ENCODE measurements at places on chromosomes 7 and 10.

- no peak for DNase-seq
These were observed 227.0 kb downstream of the MAD1L1 start for GRCh38 chr7:2005786-2006185.

GRCh38 chr10:98100476-98100875 is 34.0 kb upstream of the R3HCC1L start:
- no peak for DNase-seq

GRCh38 chr10:76866841-76867586 is 770.6 kb downstream of the KCNMA1 start:
- no peak for DNase-seq

- DNase-seq, result no peak
These were observed 148.8 kb downstream of the CCDC3 start for GRCh38 chr10:12852687-12853086.

GRCh38 chr10:101562231-101562630 is 25.8 kb downstream of the POLL start:
- DNase-seq, result no peak

- no peak for DNase-seq
These were observed 166.3 kb upstream of the RHOBTB1 start for GRCh38 chr10:61110188-61110844.

- DNase-seq, result no peak
These were observed 123.7 kb downstream of the IMMP2L start for GRCh38 chr7:111438369-111439289.

- no peak for DNase-seq
These were observed 110.3 kb downstream of the KAT6B start for GRCh38 chr10:74936577-74937265.

- DNase-seq, result no peak
These were observed 12.5 kb upstream of the IL2RA start for GRCh38 chr10:6074489-6075301.

DNA sequence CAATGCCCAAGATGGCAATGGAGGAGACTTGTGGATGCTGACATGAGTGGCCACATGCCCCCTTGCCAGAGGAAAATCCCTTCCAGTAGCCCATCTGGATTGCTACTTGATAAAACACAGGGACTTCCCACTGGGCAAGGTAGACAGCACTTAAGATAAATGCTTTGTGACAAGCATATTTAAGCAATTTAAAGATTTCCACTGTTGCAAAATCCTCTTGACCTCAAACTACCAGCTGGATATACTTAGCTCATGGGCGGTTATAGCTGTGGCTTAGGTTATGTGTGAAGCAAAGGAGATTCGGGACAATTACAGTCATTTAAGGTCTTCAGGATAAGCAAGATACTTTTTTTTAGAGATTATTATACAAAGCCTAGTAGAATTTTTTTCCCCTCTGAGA is 238.1 kb downstream of the BMPER start:
- DNase-seq, result no peak

DNA sequence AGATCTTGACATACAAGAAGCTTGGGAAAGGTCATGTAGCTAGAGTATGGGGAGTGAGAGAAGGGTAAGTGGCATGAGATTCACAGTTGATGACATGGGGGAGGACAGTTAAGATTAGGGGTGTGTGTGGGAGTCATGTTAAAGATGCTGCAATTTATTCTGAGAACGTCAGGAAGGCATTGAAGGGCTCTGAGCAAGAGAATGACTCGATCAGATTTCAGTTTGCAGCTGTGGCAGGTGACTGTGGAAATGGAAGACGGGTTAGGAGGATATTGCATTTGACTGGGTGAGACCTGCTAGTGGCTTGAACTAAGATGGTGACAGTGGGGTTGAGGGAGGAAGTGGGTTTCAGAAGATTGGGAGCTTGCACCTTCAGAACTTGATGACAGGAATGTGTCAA is 5.6 kb downstream of the CDC123 start:
- no peak for DNase-seq

DNA sequence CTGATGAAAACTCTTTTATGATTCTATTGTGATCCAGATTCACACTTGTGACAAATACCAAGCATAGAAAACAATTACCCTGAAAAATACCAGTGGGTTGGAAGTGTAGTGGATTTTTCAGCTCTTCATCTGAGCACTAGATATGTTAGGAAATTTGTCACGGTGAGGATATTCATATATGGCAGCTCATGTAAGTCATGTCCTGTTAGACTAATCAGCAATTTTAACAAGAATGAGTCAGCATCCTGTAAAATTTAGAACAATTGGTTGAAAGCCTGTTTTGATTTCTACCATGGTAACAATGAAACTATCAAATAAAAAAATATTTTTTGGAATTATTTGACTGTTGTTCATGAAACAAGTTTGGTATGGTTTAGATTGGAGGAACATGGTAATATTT is 334.3 kb downstream of the CACNA2D1 start:
- no peak for DNase-seq

GRCh38 chr10:122249991-122250750 is 20.9 kb upstream of the BTBD16 start:
- DNase-seq, result no peak

DNA sequence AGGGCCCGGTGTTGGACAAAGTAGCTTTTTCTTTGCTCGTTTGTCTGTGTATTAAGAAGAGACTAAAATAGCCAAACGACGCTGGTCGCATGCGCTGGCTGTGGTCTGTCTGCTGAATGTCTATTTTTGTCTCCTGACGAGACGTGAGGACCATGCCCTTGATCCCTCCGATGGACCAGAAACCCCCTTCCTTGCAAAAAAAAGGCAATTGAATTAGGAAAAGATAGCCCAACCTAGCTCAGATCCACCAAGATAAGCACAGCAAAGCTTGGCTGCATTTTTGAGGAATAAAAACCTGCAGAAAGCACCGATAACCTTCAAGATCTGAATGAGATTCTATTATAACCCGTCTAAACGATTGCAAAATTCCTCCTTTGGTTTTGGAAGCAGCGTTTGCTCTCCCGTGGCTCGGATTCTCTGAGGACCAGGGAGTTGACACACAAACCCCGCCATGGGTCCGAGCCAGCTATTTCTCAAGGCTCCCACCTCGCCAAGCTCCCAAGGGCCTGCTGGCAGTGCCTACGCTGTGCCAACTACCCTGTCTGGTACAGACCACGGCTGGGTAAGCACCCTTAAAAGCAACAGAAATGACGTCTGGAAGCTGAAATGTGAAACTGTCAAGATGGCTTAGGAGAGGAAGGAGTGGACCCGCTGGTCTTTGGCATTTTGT is 17.7 kb upstream of the TTYH3 start:
- DNase-seq, result no peak

GRCh38 chr10:58334817-58335305 is at the start of gene UBE2D1:
UBE2D1 (plus strand) TSS chr10:58335006; CDS start chr10:58335202, 196 bp downstream.
- peak; percentile 44 for DNase-seq

- no peak for DNase-seq
These were observed 75.0 kb downstream of the RHOBTB1 start for GRCh38 chr10:60868946-60869345.

Data from NCI-H1417 treated with DMSO at 0.1 percent for 48 hours (cell line).